A172 (cell line): ENCODE measurements at places on chromosomes 16 and 17. TPM values are rescaled to one million over a fixed set of nuclear protein-coding genes. Genes with fewer than 3 reads are reported as not detected.

GRCh38 chr16:8675183-8676159 lies 1.1 kb downstream of the ABAT start:
- DNase-seq: no peak

GRCh38 chr17:61354895-61355874 lies 44.5 kb upstream of the TBX2 start:
- no peak for DNase-seq

DNA sequence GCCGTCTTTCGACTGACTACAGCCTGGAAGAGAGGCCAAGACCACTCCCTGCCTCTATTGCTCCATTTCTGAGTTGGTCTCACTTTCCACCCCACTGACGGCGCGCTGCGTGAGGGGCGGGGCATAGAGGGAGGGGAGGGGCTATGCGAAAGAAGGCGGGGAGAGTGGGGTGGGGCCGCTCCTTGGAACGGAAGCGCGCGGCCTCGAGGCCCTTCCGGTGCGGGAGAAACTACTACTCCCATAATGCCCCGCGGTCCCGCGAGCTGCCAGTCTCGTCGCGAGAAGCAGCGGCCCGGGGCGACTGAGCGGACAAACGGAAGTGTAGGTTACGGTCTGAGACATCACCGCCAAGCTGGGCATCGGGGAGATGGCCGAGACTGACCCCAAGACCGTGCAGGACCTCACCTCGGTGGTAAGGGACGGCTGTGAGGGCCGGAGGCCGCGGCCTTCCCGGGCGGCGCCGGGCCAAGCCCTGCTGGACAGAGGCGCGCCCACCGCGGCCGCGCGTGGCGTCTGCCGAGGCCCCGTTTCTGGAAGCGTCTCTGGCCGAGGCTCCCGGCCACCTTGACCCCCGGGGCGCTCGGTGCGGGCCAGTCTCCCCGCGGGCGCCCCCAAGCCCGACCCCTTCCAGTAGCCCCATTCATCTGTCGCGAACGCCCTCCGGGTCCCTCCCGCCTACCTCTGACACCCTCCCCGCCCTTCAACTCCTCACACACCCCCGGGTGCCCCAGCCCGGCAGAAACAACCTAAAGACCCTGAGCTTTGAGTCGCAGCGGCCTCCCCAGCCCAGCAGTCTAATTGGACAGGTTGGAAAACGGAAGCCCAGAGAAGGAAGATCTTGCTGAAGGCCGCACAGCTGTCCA lies at the start of gene HSBP1:
Gene HSBP1, plus strand, starts transcription at position 269 of the 863 bp plus-strand sequence. Its CDS starts 99 bp downstream, at position 368.
- peak; percentile 92 for DNase-seq

- no peak for DNase-seq
Measured at GRCh38 chr17:45036691-45037090, 14.7 kb downstream of the DCAKD start.

- DNase-seq: no peak
Measured at GRCh38 chr17:54972406-54973138, 4.0 kb downstream of the STXBP4 start.

DNA sequence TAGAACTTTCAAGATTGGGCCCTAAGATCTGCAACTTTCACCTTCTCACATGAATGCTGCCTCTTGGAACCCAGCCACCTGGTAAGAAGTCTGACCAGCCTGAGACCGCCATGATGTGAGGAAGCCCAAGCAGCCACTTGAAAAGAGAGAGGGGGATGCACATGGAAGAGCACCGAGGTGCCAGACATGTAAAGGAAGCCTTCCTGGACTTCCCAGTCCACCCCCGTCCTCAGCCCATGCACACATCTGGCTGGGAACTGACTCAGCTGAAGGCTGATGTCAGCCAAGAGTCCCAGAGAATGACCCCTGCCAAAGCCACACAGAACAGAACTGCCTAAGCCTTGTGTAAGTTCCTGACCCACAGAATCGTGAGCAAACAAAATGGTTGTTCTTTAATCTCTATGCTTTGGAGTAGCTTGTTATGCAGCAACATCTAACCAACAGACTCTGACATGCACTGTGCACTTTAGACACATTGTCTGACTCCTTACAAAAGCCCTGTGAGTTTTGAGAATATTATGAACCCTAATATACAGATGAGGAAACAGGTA lies 86.7 kb downstream of the RMI2 start:
- DNase-seq: no peak

DNA sequence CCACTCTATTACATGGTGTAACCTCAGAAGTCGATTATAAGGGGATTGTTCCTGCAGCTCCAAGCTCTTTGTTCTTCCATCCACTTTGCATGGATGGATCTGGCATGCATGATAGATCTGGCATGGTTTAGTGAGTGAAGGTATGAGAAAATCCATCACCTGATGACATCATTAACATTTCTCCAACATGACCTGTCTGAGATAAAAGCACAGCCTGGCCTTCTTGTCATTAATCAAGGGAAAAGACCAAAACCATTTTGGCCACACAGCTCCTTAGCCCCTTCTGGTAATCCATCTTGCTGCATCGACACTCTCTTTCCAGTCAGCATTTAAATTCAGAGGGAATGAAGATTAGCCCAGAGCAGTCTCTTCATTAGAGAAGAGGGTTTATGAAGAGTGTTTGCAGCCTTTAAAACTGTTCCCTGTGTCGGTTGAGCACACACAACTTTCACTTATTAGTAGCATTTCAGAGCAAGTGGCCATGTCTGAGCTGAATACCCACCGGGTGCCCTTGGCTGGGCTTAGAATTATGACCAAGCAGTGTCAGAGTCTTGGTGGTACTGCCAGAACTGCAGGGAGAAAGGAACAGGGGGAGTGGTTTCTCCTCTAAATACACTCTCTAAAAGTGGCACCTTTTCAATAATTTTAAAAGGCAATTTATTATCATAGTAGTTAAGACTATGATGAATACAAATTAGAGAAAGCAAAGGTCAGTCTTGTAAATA lies 246.0 kb downstream of the HAPSTR1 start:
- DNase-seq: no peak

DNA sequence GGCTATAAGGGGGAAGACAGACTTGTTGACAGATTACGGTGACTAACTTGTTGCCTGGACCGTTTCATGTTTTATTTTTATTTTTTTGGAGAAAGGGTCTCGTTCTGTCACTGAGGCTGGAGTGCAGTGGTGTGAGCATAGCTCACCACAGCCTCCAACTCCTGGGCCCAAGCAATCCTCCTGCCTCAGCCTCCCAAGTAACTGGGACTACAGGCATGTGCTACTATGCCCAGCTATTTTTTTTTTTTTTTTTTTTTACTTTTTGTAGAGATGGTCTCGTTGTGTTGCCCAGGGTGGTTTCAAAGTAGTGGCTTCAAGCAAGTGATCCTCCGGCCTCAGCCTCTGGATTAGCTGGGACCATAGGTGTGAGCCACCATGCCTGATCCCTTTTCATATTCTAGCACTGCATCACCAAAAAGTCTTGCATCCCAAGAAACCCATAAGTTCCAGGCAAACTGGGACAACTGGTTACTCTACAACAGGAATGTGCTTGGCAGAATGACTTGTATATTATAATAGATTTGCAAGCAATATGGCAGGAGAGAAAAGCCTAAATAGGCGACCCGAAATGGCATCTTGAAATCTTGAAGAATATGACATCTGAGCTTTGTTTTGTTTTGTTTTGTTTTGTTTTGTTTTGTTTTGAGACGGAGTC lies 2.2 kb upstream of the WDR59 start:
- DNase-seq: no peak

DNA sequence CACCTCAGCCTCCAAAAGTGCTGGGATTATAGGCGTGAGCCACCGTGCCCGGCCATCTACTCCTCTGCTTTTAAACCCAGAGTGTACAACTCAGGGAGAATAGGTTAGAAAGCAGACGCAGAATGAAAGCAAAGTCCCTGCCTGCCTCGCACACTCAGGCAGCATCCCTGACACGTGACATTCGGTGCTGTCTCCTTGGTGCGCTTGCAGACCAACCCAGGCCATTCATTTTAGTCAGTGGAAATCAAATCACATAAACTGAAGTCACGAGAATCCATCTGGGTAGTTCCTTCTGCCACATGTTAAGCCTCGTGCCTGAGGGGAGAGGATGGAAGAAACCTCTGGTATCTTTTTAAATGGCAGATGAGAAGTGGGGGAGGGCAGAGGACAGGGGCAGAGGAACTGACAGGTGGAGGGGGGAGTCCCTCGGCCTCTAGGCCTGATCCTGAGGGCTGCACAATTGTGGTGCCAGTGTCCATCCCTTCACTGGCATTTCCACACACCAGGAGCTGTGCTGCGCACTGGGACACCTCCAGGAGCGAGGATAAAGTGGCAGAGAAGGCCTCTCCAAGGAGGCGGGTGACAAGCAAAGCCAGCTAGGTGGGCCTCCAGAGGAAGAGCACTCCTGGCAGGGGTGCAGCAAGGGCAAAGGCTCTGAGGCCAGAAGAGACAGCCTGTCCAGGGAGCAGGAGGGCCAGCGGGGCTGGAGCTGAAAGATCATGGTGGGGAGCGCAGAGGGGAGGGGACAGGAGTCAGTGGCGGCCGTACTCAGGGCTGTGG lies 196.3 kb downstream of the KATNIP start:
- no peak for DNase-seq

DNA sequence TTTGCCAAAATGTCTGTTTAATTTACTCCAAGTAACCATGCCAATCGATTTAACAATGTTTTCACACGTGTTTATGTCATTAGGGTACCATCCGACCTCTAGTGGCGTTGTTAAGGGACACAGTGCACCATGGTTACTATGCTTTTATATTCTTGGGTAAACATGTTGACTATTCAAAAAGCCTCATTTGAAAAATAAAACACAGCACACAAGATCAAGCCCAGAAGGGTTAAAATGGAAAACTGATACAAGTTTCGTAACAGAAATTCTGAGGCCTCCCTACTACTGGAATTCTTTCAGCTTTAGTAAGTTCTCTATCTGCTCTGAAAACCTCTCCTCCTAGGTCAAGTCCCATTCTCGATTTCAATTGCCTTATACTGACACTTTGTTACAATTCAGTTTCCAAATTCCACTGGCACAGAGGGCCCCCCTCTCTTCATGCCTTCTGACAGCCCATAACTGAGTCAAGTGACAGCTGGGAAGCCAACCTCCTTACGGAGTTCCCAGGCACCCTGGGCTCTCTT lies 2.1 kb downstream of the CFAP20 start:
- no peak for DNase-seq

GRCh38 chr17:74758848-74759168 lies 10.4 kb downstream of the NHERF1 start:
- peak; percentile 89 for DNase-seq

DNA sequence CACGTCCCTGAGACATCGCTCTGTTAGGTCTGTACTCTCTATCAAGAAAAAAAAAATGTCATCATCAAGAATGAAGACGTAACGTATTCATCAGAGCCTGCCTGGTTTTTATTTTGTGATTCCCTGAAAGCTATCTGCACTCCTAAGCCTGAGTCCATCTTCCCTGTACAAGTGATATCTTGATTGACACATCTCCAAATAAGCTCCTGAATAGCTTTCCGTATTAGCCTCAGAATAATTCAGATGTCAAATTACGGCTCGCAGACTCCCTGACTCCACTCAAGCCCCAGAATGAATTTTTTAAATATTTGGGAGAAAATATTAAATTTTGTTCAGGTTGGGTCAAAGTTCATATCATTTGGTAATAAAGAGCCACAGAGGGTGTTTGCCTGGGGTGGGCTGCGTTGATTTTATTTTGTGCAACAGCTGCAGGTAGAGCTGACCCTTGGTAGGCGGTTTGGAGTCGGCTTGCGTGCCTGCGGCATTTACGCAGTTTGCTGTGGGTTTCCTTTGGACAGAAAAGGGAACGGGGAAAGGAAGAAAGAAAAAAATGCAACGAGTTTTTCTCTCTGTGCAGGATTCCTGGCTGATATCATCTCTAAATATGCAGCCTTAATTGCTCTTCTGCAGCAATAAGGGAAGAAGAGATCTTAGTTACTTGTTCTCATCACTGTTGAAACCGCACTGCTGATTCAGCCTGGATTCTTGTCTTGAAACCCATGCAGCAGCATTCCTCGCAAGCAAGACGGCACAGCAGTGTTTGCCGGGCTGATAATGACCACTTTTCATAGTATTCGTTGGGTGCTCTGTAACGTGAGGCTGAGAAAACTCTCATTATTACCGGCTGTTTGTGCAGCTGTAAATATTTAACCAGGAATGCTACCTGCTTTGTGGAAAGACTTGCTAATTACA lies 114.7 kb downstream of the IRX3 start:
- DNase-seq: no peak

DNA sequence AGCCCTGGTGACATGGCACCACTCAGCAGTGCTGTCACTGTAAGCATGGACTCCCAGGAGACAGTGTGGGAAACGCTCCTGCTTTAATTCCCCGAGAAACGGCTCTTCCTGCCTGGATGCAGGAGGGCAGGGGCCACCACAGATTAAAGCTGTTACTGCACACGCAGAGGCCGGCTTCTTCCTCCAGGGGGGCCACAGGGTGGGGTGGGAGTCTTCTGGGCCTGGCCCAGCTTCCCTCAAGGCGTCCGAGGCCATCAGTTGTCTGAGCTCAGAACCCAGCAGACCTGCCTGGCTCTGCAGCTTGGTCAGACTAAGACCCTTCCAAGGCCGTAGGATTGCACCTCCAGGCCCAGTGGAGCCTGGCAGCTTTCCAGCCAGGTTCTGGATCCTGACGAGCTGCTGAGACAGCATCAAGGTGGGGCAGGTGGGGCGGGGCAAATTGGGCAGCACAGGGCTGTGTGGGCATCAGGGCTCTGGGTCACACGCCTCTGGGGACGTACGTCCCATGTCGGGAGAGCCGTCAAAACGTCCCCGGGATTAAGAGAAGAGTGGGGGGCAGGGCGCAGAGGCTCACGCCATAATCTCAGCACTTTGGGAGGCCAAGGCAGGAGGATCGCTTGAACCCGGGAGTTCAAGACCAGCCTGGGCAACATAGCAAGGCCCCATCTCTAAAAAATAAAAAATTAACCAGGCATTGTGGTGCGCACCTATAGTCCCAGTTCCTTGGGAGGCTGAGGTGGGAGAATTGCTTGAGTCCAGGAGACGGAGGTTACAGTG lies 5.0 kb upstream of the CAPN15 start:
- no peak for DNase-seq

DNA sequence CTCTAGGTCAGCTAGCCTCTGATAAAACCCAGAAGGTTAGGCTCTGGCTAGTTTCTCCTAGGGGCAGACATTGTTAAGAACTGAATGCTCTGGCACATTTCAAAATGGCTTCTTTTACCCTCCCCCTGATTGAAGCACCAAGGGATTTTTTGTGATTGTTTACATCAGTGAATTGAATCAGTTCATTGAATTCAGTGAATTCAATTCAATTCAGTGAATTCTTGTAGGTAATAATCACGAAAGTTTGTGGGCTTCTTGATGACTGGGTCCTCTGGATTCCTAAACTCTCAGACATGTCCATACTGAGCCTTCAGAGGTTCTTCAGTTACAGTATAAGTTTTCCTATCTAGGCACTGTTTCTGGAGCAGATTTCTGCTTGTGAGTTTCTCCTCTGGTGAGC lies 135.2 kb upstream of the ELAC2 start:
- no peak for DNase-seq

GRCh38 chr17:68446626-68447041 lies 10.7 kb downstream of the WIPI1 start:
- DNase-seq: no peak

- peak; percentile 22 for DNase-seq
Measured at GRCh38 chr17:9291912-9292560, 270.7 kb downstream of the NTN1 start.

- DNase-seq: peak; percentile 51
Measured at GRCh38 chr16:27355610-27356009, 41.8 kb downstream of the IL4R start.

DYNLRB2 gene
- total RNA-seq: not detected in 2 replicates

TXNDC11 gene
- total RNA-seq: 33.8 and 35.9 TPM in 2 replicates

EXOC3L1 gene
- total RNA-seq: 0.12 and 0.50 TPM in 2 replicates

ITGB4 gene
- total RNA-seq: 15.0 and 15.2 TPM in 2 replicates
